Dermis microvascular lymphatic vessel endothelial cell (primary cell): ENCODE measurements at places on chromosomes 5 and 9. TPM values are rescaled to one million over a fixed set of nuclear protein-coding genes. Genes with fewer than 3 reads are reported as not detected.
A peak's percentile ranks its signal among the peaks of the same experiment; 100 is the strongest.

Gene DMRT2
- not detected in 2 replicates for total RNA-seq

Gene PCDHGB4
- total RNA-seq = 6.4 and 10.6 TPM in 2 replicates

GRCh38 chr5:122332599-122333555 lies 20.8 kb downstream of the SNCAIP start:
- no peak for DNase-seq

DNA sequence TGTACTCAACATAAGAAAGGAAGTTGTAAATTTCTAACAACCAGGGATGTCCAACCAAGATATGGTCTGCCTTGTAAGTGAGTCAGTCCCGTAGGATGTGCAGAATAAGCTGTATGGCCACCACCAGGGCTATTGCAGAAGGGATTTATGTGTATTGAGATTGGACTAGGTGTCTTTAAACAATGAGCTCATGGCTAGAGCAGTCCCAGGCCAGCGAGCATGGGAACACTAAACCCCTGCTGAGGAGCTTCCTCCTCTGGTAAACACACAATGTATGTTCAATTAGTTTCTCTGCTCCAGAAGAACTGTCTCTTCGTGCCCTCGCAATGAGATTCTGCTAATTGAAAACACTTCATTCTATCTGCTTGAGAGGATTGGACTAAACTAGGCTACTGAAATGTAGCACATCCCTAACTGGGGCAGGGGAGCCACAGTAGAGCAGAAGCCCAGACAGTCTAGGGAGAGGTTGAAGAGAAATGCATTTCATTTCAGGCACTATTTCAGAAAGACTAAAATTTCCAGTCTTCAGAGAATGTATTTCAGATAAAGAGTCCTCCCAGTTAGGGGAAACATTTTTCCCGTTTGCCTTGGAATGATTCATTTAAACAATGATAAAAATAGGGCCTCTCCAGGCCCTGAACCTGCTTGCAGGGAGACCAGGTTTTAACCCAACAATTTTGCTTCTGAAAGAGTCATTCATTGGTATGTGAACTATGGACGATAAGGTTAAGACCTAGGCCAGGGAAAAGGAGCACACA lies 154.7 kb downstream of the FAM114A2 start:
- no peak for DNase-seq

DNA sequence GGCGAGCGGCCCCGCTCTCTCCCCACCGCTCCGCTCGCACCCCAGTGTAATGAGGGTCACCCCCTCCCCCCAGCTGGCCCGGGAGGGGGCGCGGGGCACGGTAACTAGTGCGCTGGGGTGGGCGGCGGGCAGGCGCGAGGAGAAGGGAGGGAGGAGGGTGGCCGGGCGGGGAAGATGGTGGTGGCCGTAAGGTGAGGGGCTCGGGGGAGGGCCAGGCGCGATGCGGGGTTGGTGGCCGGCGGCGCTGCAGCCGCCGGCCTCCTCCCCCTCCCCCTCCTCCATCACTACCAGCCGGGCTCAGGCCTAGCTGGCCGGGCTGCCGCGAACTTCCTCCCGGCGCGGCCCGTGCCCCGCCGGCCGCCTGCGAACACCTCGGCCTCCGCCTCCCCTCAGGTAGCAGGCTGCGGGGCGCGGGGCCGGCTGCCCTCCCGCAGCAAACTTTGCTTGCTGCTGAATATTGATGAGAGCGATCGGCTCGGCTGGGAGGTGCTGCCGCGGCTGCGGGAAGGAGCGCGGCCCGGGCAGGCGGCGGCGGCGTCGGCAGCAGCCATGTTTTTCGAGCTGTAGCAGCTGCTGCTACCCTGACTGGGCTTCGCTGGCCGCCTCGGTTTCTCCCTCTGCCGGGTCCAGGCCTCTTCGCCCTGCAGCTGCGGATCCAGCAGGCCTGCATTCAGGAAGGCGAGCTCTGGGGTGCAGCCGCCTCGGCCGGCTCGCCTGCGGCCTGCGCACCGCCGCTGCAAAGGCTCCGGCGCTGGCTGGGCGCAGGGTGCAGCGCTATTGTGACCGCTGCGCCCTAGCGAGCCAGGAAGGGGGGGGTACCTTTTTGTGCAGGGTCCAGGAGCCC lies 502 bp downstream of the NSD1 start:
- DNase-seq = peak; percentile 63

- DNase-seq = no peak
Measured at GRCh38 chr9:98172604-98173003, 19.8 kb downstream of the CORO2A start.

GRCh38 chr9:82555031-82555430 lies 507.9 kb downstream of the RASEF start:
- no peak for DNase-seq

Gene CMYA5
- under 0.01 TPM in 2 replicates for total RNA-seq

- no peak for DNase-seq
Measured at GRCh38 chr5:176540956-176541337, 3.7 kb upstream of the RNF44 start.

- no peak for DNase-seq
Measured at GRCh38 chr5:38576442-38576841, 20.0 kb upstream of the LIFR start.

GRCh38 chr5:154268073-154268472 lies 77.5 kb downstream of the GALNT10 start:
- no peak for DNase-seq

- DNase-seq = no peak
Measured at GRCh38 chr9:137028263-137029057, 423 bp upstream of the ABCA2 start.

DNA sequence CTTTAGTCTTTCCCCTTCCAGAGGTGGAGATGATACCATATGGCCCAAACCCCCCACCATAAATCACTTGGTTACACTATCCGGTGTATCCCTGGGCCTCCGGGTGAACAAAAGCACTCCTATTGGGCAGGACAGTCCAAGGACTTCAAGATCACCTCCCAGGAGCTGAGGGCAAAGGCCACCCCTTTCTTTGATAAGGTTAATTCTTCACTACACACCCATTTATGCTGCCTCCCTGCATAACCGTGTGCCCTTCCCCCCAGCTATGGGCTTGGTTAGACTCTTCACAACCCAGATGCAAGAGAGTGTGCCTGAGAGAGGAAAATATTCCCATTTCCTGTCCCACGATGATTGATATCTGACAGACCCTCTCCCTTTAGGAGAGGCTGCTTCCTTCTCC lies 64.8 kb upstream of the PRRC1 start:
- no peak for DNase-seq

DNA sequence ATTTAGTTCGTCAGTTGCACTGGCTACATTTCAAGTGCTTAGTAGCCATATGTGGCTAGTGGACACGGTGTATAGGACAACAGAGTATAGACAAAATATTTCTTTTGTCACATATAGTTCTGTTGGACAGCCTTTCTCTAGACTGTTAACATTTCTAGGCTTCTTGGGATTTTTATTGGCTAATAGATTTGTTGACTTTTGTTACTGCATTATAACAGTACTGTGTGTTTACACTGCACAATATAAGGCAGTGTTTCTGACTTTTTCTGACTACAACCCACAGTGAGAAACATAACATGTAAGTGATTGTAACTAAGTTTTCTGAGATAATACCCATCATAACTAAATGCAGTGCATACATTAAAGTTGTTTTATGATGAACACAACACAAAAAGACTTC lies 11.3 kb downstream of the FBXO38 start:
- DNase-seq = no peak

DNA sequence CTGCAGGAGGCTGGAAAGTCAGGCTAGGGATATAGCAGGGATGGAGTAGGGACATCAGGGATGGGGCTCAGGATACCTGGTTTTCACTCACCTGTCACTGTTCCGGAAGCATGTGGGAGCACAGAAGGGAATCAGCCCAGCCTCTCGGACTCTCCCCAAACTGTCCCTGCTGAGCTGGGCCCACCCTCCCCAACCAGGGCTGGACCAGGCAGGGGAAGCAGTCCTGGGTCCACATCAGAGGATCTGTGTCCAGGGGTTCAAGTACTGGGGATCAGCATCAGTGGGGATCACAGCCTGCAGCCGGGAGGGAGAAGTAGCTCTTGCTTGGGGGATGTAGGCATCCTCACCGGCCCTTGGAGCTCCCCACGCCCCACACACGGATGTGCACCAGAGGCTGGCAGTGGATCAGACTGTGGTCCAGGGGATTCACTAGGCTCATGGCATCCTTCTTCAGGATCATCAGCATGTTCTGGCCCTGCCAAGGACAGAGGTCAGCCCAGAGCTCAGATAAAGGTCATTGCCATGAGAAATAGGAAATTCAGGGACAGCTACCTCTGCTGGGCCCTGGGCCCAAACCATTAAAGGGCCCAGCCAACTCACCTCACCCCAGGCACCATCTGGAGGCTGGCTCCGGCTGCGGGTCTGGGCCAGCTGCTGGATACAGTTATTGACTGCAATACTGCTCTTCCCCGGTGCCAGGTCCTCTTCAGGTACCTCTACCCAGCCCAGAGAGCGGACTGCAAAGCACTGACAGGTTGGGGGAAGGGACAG lies 2.5 kb downstream of the APBB3 start:
- DNase-seq = no peak
